Stimulated activated CD4-positive, alpha-beta T cell treated with anti-CD3 and anti-CD28 coated beads, Interleukin-12 subunit alpha, Interleukin-12 subunit beta, amount 100 ng/mL, for 24 hours (primary cell): ENCODE measurements at places on chromosomes 3 and 15.
A peak's percentile ranks its signal among the peaks of the same experiment; 100 is the strongest.

DNA sequence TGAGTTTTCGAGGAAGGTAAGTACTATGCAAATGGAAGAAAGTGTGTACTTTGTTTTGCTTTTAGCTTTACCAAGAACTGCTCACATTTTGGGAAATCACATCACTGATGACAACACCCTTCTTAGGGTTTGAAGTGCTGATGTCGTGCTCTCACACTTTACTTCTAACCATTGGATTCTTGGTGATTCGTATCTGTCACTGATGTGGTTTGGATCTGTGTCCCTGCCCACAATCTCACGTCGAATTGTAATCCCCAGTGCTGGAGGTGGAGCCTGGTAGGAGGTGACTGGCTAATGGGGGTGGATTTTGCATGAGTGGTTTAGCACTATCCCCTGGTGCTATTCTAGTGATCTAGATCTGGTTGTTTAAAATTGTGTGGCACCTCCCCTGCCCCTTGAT is 75.4 kb upstream of the RGMA start:
- no peak for DNase-seq

DNA sequence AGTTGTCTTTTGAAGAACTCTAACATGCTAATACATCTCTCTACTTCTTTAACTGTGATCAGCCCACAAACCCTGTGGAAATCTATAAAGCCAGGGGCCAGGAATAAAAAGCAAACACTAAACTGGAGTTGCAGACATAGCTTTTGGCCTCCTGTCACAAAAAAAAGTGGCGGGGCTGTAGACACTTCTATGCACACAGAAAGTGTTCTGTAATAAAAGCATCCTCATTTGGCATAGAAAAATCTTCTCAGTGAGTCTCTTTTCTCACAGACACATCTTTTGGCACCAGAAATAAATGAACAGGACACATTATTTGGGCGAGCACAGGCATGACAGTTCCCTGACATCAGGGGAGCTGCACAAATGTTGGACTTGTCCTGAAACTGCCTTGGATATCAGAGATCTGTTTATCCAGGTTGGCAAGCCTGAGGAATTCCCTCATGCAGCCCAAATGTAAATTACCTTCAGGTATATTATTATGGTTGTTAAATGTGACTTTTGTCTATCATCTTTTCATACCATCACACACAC is 355.4 kb downstream of the FGF12 start:
- DNase-seq, result no peak

DNA sequence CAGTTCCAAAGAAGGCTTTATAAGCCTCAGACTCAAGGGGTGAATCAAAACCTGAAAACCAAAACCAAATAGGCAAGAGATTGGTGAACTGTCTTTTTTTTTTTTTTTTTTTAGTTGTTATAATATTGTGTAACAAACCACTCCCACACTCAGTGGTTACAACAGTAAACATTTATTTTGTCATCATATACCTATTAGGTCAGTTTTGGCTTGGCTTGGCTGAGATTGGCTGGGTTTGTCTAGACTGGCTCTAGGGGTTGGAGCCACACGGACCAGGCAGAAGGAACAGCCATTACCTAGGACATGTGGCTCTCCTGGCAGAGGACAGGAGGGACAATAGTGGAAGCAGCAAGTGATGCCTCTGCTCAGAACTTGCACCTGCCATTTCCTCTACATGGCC is 26.4 kb upstream of the RYR3 start:
- DNase-seq, result no peak

DNA sequence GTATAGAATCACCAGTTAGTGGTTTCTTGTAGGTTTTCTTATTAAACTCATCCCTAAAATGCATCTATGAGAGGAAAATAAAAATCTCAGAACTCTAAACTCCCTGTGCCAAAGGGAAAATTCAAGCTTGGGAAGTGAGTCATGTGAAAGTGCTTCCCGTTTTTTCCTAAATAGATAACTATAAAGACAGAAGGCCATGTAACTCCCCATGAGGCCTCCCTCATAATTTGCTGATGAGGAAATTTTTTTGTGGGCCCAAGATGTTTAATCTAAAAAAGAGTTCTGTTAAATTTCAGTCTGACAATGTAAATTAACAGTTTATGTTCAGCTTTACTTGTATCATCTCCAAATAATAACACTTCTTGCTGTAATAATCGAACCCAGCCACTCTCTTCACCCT is 1273.9 kb downstream of the OTOL1 start:
- DNase-seq, result no peak

GRCh38 chr3:160830796-160831195 is 74.8 kb downstream of the PPM1L start:
- no peak for DNase-seq

DNA sequence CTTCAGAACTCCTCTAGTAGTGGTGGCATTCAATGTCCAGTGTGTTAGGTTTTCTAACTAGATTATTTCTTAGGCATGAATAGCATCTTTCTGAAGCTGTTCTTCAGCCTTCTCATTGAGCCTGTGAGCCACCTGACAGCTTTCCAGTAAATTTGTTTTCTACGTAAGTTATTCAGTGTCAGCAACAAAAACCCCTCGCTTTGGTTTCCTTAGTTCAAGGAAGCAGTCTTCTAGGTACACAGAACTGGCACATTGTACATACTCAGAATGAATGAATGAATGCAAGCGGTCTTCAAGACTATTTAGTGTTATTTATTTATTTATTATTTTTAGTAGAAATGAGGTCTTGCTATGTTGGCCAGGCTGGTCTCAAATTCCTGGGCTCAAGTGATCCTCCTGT is 44.9 kb downstream of the DRD3 start:
- DNase-seq, result no peak

GRCh38 chr3:127942613-127943012 is 27.6 kb downstream of the KBTBD12 start:
- no peak for DNase-seq

DNA sequence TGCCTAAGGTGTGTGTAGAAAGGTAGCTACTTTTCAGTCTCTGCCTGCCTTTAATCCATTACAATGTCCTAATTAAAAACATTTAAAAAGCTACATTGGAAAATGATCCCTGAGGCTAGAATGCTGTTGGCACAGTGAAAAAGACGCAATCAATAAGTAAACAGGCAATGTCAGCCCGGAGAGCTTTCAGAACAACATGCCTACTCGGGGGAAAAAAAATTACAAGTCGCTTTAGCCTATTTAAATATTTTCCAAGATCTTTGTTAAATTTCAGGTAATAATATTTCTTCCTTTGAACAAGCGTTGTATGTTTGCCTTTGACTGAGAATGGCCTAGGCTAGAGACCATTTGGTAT is 46.6 kb upstream of the CD47 start:
- no peak for DNase-seq

GRCh38 chr3:23270423-23270822 is 67.3 kb downstream of the UBE2E2 start:
- DNase-seq, result no peak

DNA sequence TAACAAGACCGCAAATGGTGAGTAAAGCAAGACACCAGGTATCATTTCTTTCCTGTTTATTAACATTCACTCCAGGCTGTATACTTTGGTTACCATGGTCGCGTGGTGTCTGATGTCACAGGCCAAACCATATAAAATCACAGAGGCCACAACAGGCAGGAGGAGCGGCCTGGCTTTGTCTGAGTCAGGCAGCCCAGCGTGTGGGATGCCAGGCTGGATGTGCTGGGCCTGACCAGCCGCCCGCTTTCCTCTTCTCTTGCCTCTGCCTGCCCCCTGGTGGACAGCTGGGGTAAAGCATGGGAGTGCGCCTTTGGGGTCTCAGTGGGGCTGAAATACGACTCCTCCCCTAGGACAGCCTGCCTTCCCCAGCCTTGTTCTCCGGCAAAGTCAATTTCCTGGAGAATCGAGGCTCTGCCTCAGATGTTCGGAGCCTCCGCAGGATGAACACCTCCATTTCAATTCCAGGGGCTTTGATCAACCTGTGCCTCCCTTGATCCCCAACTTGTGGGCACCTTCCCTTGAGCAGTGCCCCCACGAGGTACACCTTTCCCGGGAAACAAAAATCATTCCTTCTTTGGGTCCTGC is 78.2 kb downstream of the CCNL1 start:
- peak; percentile 62 for DNase-seq

- no peak for DNase-seq
Observed at GRCh38 chr3:39189150-39189958, 3.0 kb downstream of the XIRP1 start.

GRCh38 chr3:147015334-147015733 is 391.0 kb downstream of the ZIC4 start:
- DNase-seq, result no peak

- no peak for DNase-seq
Observed at GRCh38 chr15:87931584-87931983, 325.0 kb downstream of the NTRK3 start.
